B cell (primary cell): ENCODE measurements at places on chromosomes 16 and 17. TPM values are rescaled to one million over a fixed set of nuclear protein-coding genes. Genes with fewer than 3 reads are reported as not detected.

The SP6 gene
- 0.04 and 0.09 TPM in 2 replicates for polyA plus RNA-seq

DNA sequence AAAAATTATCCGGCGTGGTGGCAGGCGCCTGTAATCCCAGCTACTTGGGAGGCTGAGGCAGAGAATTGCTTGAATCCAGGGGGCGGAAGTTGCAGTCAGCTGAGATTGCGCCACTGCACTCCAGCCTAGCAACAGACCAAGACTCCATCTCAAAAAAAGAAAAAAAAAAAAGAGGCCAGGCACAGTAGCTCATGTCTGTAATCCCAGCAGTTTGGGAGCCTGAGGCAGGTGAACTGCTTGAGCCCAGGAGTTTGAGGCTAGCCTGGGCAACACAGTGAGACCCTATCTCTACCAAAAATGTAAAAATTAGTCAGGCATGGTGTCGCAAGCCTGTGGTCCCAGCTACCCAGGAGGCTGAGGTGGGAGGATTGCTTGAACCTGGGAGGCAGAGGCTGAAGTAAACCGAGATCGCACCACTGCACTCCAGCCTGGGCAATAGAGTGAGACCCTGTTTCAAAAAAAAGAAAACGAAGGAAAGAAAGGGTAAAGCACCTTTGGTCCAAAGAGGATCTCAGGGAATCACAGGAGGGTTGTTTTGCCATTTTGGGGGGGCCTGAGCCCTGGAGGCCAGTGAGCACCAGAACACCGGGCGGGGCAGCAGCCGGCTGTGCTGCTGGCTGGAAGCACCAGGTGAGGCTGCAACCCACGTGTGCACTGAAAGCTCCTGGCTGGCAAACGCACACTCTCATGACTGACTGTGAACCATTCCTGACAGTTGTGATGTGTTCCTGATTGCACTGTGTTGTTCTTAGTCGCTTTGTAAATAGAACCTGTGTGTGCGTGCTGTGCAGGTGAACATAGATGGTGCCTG is 18.4 kb downstream of the HS3ST6 start:
- H3K36me3 ChIP-seq, result no peaks in the 10 kb centered on the region
- H3K27ac ChIP-seq, result no peak overlapping the region
- no peaks in the 10 kb centered on the region for H3K27me3 ChIP-seq
- no peaks in the 10 kb centered on the region for H3K4me1 ChIP-seq
- no peak overlapping the region for H3K4me3 ChIP-seq

- no peaks in the 10 kb centered on the region for H3K27me3 ChIP-seq
- peak; percentile 71 for DNase-seq
- H3K4me1 ChIP-seq, result peaks cover 28% of the 10 kb centered on the region
- H3K4me3 ChIP-seq, result peak overlapping the region; percentile 55
- H3K36me3 ChIP-seq, result no peaks in the 10 kb centered on the region
- peak overlapping the region; percentile 55 for H3K27ac ChIP-seq
These were observed 114.5 kb upstream of the CHMP6 start for GRCh38 chr17:80876950-80877728.

- no peak overlapping the region for H3K27ac ChIP-seq
- no peak for DNase-seq
- H3K4me3 ChIP-seq, result no peak overlapping the region
- no peaks in the 10 kb centered on the region for H3K27me3 ChIP-seq
- no peaks in the 10 kb centered on the region for H3K4me1 ChIP-seq
These were observed 198.4 kb downstream of the SHISA9 start for GRCh38 chr16:13099822-13100221.

- H3K36me3 ChIP-seq, result no peaks in the 10 kb centered on the region
- no peak for DNase-seq
- H3K27ac ChIP-seq, result no peak overlapping the region
- H3K4me1 ChIP-seq, result no peaks in the 10 kb centered on the region
- no peaks in the 10 kb centered on the region for H3K27me3 ChIP-seq
These were observed 298.4 kb upstream of the SALL1 start for GRCh38 chr16:51449441-51449840.

The HCRT gene
- polyA plus RNA-seq, result not detected in 2 replicates

DNA sequence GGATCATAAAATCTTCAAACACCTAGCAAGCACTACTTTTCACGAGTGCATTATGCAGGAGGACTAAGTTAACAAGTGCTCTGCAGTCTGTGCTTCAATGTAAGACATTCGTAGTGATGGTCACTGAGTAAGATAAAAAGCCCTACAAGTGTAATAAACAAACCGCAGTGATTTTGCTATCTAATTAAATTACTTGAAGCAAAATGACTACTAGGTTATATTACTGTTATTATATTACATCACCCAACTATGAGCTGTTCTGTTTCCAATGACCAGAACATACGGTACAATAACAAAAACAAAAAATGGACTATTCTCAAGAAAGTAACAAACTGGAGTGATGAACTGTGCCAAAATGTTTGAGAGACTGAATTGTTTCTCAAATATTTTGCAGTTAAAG is 11.2 kb downstream of the KLHL10 start:
- no peak for DNase-seq
- H3K27me3 ChIP-seq, result no peaks in the 10 kb centered on the region
- peaks cover 11% of the 10 kb centered on the region for H3K36me3 ChIP-seq
- peaks cover 8% of the 10 kb centered on the region for H3K4me1 ChIP-seq

- no peaks in the 10 kb centered on the region for H3K36me3 ChIP-seq
- H3K4me3 ChIP-seq, result no peak overlapping the region
- H3K27me3 ChIP-seq, result no peaks in the 10 kb centered on the region
- DNase-seq, result peak; percentile 65
These were observed 31.7 kb downstream of the SOCS1 start for GRCh38 chr16:11224096-11224893.

GRCh38 chr16:2937170-2937569 is 25.4 kb downstream of the FLYWCH1 start:
- H3K4me3 ChIP-seq, result no peak overlapping the region
- no peak overlapping the region for H3K27ac ChIP-seq
- peaks cover 5% of the 10 kb centered on the region for H3K4me1 ChIP-seq
- DNase-seq, result no peak
